ENCODE measurements at places on chromosomes 4 and X.

GRCh38 chrX:10233173-10233572, 76.4 kb downstream of the CLCN4 start:
- DNase-seq = no peak

DNA sequence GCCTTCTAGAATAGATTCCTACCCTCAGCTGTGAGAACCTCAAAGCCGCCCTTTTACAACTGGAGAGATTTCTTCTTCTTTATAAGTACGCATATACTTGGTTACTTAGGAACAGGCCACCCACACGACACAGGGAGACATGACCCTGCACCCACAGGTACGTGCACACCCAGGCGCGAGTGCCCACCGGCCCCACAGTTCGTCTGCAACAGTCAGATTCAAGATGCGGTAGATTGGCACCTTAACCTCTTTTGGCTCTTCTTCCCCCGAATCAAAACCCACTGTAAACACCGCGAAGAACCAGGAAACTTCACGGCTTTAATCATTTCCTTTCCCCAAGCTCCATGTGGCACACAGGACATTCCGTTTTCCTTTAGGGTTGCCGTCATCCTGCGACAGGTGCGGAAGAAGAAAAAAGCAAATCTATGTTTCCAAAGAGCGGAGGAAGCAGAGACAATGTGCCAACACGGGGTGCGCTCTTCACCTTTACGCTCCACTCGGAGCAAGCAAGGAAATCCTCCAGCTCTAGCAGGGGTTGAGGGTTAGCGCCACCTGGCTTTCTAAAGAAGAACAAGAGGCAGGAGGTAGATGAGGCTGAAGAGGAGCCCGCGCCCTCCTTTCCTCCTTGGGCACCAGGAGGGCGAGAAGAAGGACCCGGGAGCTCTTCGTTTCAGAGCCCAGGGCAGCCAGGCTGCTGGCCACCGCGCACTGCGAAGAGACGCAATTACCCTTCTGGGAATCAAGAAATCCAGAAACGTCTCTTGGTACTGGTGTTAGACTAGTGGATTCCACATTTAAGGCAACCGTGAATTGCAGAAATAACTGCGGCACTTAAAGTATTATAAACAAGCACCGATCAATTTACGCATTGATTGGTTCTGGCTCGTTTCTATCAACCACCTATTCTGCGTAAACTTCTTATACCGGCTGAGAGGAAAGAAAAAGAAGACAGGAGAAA, 35.7 kb downstream of the HAND2 start:
- peak; percentile 44 for DNase-seq

GRCh38 chr4:39812500-39812899, 114.6 kb downstream of the UBE2K start:
- DNase-seq = no peak

GRCh38 chr4:147678796-147679549, 5.0 kb downstream of the PRMT9 start:
- DNase-seq = no peak

DNA sequence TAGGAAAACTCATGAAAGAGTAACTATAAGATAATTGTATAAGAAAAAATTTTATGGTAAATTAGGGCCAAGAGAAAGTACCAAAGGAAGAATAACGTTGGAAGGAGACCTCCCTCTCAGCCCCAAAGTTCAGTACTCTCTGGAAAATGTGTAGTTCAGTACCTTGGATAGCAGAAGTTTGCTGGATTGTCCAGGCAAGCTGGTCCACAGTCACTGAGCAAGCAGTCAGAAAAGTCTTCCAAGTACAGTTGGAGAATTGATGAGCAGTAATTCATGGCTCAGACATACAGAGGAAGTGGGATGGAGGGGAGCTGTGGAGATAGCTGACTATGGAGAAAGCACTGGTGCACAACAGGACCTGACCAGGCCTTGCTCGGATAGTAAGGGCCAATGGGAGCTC, 598.2 kb upstream of the NDST4 start:
- DNase-seq = no peak

Data from putamen (tissue), 1 donor.